ENCODE measurements at places on chromosomes 13 and 19. TPM values are rescaled to one million over a fixed set of nuclear protein-coding genes. Genes with fewer than 3 reads are reported as not detected.

- DNase-seq, result peak; percentile 91
Observed at GRCh38 chr19:21474671-21475181, 30.7 kb upstream of the ZNF429 start.

GRCh38 chr19:3233831-3234230 lies 9.4 kb downstream of the CELF5 start:
- no peak for DNase-seq

GRCh38 chr13:101289764-101290163 lies 126.5 kb downstream of the NALCN start:
- DNase-seq, result no peak

DNA sequence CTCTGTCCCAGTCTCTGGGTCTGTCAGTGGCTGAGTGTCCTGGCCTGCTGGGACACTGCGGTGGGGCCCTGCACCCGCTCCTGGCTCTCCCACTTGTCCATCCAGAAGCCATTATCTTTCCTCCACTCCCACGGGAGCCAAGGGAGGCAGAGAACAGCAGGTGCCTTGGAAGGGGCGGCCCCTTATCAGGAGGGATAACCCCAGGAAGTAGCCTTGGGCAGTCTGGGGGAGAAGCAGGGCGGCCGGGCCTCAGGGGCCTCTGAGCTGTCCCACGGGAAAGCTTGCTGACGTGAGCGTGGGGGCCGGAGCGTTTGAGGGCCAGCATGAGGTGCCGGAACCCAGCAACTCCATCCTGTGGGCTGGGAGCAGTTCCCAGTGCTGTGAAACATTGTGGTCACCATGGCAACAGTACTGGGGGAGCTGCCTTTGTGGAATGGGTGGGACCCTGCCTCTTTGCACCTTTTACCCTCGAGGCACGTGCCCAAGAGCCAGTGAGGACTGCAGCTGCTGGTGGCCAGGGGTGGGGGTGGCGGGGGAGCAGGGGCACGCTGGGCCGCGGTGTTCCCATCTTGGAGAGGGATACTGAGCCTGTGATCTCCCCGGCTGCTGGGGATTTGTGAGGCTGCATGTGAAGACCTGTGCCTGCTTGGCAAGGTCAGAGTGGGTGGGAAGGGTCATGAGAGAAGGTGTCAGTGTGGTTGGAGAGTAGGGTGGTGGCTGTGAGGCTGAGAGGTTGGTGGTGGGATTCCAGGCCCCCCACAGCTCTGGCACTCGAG lies 20.9 kb downstream of the KLHL26 start:
- peak; percentile 55 for DNase-seq

The ZNF101 gene
- total RNA-seq, result 14.2 TPM

GRCh38 chr13:96871469-96871868 lies 122.8 kb downstream of the OXGR1 start:
- DNase-seq, result no peak

DNA sequence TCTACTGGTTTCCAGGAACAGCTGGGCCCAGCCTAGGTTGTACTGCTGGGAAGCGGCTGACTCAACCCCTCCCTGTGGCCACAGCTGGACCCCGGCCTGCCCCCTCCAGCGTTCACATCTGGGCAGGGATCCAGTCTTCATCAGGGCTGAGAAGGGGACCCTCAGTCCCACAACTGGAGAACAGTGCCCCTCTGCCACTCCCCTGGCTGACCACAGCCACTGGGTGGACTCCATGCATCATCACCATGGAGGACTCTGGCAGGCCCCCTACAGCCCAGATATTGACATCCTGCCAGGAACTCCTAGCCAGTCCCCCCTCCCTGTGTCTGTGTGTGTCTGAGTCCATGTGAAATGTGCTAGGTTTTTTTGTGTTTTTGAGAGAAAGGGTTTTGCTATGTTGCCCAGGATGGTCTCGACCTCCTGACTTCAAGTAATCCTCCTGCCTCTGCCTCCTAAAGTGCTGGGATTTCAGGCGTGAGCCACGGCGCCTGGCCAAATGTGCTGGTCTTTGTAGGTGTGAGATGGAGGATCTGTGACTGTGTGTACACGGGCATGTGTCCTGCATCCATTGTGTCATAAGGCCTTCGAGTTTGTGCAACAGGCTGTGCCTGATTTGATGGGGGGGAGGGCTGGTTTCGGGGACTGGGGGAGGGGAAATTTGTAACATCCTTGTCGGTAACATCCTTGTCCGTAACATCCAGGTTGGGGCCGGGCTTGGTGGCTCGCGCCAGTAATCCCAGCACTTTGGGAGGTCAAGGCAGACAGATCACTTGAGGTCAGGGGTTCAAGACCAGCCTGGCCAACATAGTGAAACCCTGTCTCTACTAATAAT lies 4.0 kb upstream of the HOOK2 start:
- DNase-seq, result peak; percentile 91

- no peak for DNase-seq
Observed at GRCh38 chr13:27125357-27126282, 46.0 kb downstream of the USP12 start.

- DNase-seq, result no peak
Observed at GRCh38 chr13:90763476-90764150, 583.9 kb upstream of the MIR17HG start.

- DNase-seq, result no peak
Observed at GRCh38 chr19:34120846-34121639, 51.3 kb upstream of the LSM14A start.

DNA sequence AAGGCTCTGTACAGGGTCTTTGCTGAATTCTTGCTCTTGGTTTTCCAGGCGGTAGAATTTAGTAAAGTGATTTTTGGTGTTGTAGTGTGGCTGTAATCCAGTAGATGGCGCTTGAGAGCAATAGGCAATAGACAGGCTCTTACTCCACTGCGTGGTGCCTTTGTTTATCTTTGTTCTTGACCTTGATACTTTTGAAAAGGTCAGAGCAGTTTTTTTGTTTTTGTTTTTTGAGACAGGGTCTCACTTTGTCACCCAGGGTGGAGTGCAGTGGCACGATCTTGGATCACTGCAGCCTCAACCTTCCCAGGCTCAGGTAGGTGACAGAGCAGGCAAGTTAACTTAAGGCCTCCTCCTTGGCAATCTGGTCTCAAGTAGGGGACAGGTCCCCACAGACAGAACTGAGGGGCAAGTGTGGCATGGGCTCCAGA lies 12.2 kb upstream of the LILRA5 start:
- DNase-seq, result peak; percentile 49

All from umbilical cord (tissue), 2 donors.